ENCODE measurements at places on chromosomes 12 and 14. TPM values are rescaled to one million over a fixed set of nuclear protein-coding genes. Genes with fewer than 3 reads are reported as not detected.

RTN1 gene
- not detected for total RNA-seq

VEZT gene
- total RNA-seq, result 103 TPM

DHRS4 gene
- 35.2 TPM for total RNA-seq

SPTB gene
- not detected for total RNA-seq

CIPC gene
- total RNA-seq, result 23.0 TPM

GPR84 gene
- 0.07 TPM for total RNA-seq

CAPS2 gene
- 2.7 TPM for total RNA-seq

ADCY6 gene
- total RNA-seq, result 19.1 TPM

TSHR gene
- not detected for total RNA-seq

BEGAIN gene
- total RNA-seq, result 0.21 TPM

SLCO1B1 gene
- not detected for total RNA-seq

SIX6 gene
- total RNA-seq, result not detected

TOMM20L gene
- not detected for total RNA-seq

CEBPE gene
- total RNA-seq, result not detected

MYO1H gene
- under 0.01 TPM for total RNA-seq

EML1 gene
- 5.5 TPM for total RNA-seq

SYT1 gene
- total RNA-seq, result 0.14 TPM

CISTR gene
- not detected for total RNA-seq

CLEC14A gene
- total RNA-seq, result not detected

APOLD1 gene
- total RNA-seq, result 4.1 TPM

NPFF gene
- not detected for total RNA-seq

RD3L gene
- total RNA-seq, result not detected

CLEC7A gene
- under 0.01 TPM for total RNA-seq

SIX1 gene
- total RNA-seq, result 11.2 TPM

TMEM229B gene
- 4.8 TPM for total RNA-seq

RNASE7 gene
- 33.8 TPM for total RNA-seq

CFAP251 gene
- total RNA-seq, result 18.1 TPM

KRT83 gene
- total RNA-seq, result not detected

PZP gene
- not detected for total RNA-seq

GPHB5 gene
- total RNA-seq, result not detected

Data from nasal cavity respiratory epithelium epithelial cell of viscerocranial mucosa (primary cell).